ENCODE measurements at places on chromosomes 4 and X. TPM values are rescaled to one million over a fixed set of nuclear protein-coding genes. Genes with fewer than 3 reads are reported as not detected.

The COX7B2 gene
- total RNA-seq = not detected

DNA sequence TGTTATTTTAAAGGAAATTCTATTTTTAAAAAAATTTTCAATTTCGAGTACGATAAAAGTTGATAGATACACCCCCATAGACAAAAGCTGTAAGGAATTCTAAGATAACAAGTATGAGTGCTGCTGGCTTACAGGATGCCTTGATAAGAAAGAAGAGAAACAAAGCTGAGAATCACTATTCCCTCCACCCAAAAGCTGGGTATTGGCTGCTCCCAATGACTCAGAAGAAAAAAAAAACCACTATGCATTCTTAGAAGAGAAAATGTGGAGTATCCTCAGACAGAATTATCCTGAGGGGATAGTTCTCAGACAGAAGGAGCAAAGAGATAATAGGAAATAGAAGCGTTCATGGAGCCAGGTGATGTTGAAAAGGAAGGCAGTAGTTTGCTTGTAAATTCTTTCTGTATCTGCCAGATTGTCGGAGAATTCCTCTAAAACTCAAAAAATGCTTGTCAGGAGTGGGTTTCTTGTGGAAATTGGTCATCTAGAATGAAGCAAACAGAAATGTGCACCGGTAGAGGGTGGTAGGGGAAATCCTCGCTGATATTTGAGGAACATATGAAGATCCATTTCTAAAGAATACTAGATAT is 217.5 kb upstream of the ADAMTS3 start:
- DNase-seq = no peak

- DNase-seq = no peak
Observed at GRCh38 chr4:167918077-167918476, 174.3 kb upstream of the ANXA10 start.

The HERC5 gene
- total RNA-seq = 7.6 TPM

GRCh38 chr4:6120361-6120760 is 80.0 kb downstream of the JAKMIP1 start:
- DNase-seq = no peak

The RIBC1 gene
- 0.69 TPM for total RNA-seq

The TCEAL9 gene
- total RNA-seq = 90.7 TPM

- peak; percentile 18 for DNase-seq
Observed at GRCh38 chrX:16838202-16839066, 31.7 kb downstream of the RBBP7 start.
